ENCODE measurements at places on chromosomes 1 and 21. TPM values are rescaled to one million over a fixed set of nuclear protein-coding genes. Genes with fewer than 3 reads are reported as not detected.

GRCh38 chr1:170424346-170424745 is 107.6 kb upstream of the GORAB start:
- DNase-seq: no peak

DNA sequence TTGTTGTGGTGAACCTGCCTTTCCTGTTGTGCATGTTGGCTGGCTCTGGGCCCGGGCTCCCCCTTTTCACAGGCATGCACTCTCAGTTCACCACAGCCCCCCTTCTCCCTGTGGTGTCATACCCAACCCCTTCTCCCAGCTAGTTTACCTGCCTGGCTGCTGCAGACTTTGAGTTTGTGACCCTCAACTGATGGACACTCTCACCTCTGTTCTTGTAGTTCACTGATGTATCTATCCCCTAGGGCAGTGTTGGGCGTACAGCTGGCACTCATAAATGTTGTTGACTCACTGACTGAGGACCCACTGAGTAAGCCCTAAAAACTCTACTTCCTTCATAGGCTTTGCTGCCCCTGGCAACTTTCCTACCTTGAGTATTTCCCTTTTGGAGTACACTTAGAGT is 54.9 kb downstream of the WDR64 start:
- peak; percentile 65 for DNase-seq

- DNase-seq: no peak
These were observed 45.8 kb upstream of the KDM4A start for GRCh38 chr1:43604192-43604591.

The GPBP1L1 gene
- 112 TPM for total RNA-seq

DNA sequence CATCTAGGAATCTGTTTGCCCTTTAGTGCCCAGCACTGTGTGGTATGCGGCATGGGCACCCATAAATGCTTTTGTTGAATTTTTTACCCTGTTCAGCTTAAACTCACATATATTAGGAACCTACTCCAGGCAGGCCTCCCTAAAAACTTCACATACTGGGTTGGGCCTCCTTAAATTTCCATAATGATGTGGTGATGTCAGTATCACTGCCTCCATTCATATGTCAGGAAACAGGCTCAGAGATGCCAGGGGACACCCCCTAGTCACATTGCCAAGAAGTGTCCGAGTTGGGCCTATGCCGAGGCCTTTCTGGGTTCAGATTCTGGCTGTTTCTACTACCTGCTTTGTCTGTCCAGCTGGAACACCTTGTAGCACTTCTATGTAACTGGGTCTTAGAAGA is 55.7 kb upstream of the RUNX3 start:
- DNase-seq: no peak

DNA sequence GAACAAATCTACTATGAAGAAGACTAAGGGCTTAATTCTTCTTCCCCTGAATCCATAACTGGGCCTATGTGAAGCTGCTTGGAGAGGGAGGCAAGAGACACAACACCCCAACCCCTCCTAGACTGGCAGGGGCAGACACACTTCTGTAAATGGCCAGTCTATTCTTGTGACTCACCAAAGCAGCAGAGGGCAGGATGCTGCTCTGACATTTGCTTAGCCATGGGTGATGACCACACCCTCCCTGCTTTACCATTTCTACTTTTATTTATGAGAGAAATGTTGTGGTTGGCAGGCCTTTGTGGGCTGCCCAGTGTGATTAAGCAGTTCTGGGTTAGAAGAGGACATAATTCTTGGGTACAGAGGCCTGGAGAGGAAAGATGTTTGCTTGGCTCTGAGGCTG is 189.8 kb upstream of the DPYD start:
- DNase-seq: peak; percentile 29

The MTMR11 gene
- 14.1 TPM for total RNA-seq

The HSPA6 gene
- not detected for total RNA-seq

The KCNJ15 gene
- 27.5 TPM for total RNA-seq

The GPR3 gene
- total RNA-seq: 1.6 TPM

- DNase-seq: no peak
These were observed 33.2 kb upstream of the PAX7 start for GRCh38 chr1:18597160-18598042.

DNA sequence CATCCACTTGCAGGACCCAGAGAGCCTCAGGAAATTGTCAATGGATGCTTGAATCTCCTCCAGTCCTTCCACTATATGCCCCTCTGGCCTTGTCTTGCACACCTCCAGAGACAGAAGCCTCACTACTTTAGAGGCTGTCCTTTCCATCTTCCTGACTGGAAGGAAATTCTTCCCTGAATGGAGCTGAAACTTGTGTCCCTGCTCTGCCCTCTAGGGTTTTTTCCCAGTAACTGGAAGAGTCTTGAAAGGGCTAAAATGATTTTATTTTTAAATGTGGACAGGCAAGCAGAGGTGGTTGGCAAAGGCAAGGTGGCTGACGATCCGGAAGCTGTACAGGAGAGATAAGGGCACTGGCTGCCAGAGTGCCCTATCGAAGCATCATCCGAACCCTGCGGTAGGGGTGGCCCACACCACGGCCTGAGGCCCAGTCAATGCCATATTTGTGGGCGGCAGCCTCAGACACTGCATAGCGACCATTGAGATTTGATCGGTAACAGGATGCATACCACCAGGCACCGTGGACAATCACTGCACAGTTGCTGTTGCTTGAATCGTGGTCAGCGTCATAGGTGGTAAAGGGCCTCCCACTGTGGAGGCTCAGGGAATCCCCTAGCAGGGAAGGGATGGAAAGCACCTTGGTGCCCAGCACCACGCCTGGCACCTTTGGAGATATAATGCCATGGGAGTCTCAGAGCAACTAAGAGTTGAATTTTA is 2.3 kb upstream of the MAP3K6 start:
- DNase-seq: no peak

The FMO4 gene
- total RNA-seq: 1.8 TPM

The AIRE gene
- 0.17 TPM for total RNA-seq

The PLXNA2 gene
- total RNA-seq: 6.9 TPM

DNA sequence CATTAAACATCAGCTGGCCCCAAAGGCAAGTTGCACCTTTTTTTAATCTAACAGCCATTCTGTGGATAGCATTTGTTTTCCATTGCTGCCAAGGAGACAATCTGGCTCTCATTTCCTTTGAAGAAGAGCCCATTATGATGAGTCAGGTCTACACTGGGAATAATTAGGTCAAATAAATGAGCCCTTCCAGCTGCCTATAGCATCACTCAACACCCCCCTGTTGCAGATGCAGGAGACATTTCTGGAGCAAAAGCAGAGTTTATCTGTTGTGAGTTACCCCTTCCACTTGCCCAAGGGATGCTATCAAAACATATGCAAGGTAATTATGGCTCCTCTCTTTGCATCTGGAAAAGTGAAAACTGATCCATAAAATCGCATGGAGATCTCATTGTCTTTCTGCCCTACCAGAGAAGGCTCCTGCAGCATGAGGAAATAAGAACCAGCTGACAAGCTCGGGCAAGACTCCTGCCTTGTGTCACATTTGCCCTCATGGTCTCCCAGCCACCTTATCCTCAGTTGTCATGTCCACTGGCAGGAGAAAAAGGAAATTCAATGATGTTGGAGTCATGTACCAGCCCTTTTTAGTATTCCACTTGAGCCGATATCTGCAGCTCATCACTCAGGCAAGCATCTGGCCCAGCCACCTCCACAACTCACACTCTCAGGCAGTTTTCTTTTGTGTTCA is 135.9 kb downstream of the SLC30A10 start:
- DNase-seq: no peak

The CD164L2 gene
- 0.29 TPM for total RNA-seq

The HJV gene
- not detected for total RNA-seq

GRCh38 chr21:26154753-26155152 is 15.8 kb downstream of the APP start:
- DNase-seq: no peak

DNA sequence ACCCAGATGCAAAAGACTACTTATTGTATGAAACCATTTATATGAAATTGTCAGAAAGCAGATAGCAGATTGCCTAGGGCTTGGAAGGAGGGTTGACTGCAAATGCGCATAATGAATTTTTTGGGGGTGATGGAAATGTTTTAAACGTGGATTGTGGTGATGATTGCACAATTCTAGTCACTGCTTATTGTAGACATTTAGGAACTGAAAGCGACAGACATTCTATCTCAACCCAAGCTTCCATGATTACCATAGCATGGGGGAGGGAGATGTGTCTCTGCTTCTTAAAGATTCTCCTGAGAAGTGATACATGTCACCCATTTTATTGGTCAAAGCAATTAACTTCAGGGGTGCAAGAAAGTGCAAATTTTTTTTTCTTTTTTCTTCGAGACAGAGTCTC is 2.8 kb upstream of the MTF2 start:
- no peak for DNase-seq

- DNase-seq: peak; percentile 55
These were observed 27.2 kb downstream of the MRPL37 start for GRCh38 chr1:54227091-54227602.

GRCh38 chr21:28522014-28522799 is 470.5 kb downstream of the LTN1 start:
- no peak for DNase-seq

DNA sequence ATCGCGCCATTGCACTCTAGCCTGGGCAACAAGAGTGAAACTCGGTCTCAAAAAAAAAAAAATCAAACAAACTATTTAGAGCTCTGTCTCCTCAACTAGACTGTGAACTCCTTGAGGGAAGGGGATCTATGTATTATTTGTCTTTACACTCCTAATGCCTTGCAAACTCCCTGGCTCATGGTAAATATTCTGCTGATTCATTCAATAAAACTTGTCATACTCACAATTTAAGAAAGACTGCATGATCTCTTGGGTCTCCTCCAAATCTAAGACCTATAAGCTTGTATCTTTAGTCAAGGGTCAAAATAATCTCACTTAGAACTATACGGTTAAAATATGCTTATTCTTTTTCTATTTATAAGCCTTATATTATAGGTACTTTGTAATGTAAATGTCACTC is 90.3 kb upstream of the NR5A2 start:
- no peak for DNase-seq
